ENCODE measurements at places on chromosomes 6 and 20.

- DNase-seq = no peak
Observed at GRCh38 chr6:120899932-120900331, 434.3 kb downstream of the TBC1D32 start.

DNA sequence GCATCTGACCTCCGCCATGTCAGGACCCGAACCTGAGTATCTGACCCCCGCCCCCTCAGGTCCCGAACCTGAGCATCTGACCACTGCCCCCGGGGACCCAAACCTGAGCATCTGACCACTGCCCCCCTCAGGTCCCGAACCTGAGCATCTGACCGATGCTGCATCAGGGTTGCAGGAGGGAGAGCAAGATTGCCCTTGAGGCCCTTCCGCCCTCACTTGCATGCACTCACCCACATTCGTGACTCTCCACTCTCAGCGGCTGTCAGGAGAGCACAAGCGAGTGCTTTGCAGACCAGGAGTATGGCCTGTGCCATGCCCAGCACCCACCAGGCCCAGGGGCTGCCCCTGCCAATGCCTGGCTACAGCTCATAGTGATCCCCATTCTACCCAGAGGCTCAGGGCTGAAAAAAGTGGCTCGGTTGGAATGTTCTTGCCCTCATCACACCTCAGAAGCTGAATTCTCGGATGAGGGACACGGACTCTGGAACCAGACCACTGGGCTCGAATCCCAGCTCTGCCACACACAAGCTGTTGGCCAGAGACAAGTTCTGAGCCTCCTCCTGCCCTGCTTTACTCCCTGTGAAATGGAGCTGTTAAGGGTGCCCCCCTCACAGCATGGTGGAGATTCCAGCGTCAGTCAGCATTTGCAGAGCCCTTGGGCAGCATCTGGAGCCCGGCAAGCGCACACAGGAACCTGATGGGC, 82.1 kb downstream of the DLL1 start:
- DNase-seq = no peak

DNA sequence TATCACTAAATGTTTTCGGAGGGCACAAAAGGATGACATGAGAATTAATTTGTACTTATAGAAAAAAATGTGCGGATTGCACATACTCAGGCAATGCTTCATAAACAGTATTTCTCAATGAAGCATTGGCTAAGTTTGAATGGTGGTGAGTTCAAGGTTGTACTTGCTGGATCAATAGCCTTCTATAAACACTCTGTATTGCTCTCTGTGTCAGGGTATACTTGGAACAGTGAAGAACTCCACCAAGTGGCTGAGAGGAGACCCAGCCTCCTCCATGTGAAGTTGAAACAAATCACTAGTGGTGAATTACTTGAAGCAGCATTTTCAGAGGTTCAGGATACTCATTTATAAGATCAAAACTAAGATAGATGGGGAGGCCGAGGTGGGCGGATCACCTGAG, 360.6 kb downstream of the RIMS1 start:
- DNase-seq = peak; percentile 7

- no peak for DNase-seq
Observed at GRCh38 chr6:106220485-106220884, 105.1 kb downstream of the ATG5 start.

DNA sequence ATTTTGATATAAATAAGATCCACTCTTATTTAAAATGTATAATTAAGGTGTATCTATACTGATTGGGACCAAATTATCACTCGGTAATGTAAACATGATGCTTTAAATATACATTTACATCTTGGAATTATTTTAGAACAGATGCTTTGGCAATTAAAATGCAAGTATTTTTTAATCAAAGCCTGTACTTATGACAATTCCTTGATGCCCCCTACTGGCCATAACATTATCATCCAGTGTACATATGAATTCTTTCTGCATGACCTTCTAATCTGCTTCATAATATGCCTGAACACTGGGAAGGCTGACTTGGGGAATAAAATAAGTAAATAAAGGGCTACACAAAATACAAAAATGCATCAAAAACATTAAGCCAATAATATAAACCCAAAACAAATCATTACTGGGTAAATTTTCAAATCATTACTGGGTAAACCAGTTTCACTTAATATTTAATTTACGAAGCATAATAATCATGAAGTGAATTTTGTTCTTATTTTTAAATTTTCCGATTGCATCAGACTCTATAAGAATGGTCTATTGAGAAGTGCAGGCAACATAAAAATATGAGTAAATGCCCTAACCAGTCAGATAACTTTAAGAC, 65.1 kb downstream of the CGA start:
- peak; percentile 59 for DNase-seq

GRCh38 chr6:132819405-132820161, 5.2 kb downstream of the RPS12 start:
- DNase-seq = peak; percentile 50

DNA sequence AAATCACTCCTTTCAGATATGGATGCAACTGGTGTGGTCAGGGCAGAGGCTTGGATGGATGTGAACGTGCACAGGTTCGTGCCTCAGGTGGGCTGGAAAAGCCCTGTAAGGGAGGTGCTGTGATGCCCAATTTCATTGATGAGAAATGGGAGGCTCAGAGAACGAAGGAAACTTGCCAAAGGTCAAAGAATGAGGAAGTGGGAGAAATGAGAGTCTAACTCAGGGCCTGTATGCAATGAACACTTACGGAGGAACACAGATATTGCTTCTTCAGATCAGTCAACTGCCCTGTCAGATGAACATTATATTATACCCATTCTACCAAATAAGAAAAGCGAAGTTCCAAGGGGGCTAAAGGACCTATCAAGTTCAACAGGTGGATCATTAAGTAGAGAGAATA, 134.7 kb downstream of the RCAN2 start:
- no peak for DNase-seq

- no peak for DNase-seq
Observed at GRCh38 chr20:10415013-10415650, 18.9 kb downstream of the MKKS start.

- DNase-seq = no peak
Observed at GRCh38 chr20:59633656-59634251, 29.4 kb downstream of the PHACTR3 start.

DNA sequence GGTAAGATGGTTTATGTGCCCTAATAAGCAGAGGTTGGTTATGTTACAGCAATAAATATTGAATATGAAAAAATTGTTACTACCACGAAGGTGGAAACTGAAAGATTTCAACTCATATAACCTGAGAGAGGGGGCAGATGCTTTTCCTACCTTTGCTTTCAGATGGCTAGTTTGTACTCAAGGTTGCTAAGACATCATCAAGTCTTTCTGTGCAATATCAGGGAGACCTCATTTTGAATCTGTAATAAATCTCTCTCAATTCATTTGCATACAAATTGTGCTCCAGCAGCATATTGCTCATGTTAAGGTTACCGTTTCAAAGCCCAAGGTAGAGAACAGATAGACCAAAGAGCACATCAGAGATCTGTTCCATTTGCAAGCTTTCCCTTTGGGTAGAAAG, 220.4 kb downstream of the KHDC1L start:
- DNase-seq = no peak

GRCh38 chr20:39829661-39830060, 859.4 kb downstream of the MAFB start:
- DNase-seq = peak; percentile 11

GRCh38 chr6:157990321-157991066, 8.8 kb downstream of the SYNJ2 start:
- peak; percentile 99 for DNase-seq

DNA sequence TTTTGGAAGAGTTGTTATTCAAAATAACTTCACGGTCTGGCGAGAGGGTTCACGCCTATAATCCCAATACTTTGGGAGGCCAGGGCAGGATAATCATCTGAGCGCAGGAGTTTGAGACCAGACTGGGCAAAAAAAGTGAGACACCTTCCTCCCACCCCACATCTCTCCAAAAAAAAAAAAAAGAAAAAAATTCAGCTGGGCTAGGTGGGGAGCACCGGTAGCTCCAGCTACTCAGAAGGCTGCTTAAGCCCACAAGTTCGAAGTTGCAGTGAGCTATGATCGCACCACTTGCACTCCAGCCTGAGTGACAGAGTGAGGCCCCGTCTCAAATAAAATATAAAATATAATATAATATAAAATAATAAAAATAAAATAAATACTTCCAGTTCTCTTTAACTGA, 10.4 kb downstream of the OR2B2 start:
- DNase-seq = peak; percentile 45

DNA sequence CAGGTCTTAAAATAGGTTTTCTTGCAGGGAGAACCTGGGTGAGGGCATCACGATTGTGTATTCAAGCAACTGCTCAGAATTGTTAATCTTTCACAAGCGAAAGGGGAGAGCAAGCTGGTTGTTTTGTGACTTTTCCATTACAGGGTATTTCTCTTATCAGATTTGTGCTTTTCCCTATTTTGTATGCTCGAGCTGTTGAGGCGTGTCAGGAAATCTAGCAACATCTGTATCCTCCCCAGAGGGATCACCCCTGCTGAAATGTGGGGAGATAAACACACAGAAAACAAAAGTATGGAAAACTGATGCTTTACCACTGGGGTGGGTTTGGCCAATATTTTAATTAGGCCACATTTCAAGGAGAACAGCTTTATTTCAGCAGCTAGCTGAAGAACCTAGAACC, 187.0 kb downstream of the DTNBP1 start:
- DNase-seq = no peak

DNA sequence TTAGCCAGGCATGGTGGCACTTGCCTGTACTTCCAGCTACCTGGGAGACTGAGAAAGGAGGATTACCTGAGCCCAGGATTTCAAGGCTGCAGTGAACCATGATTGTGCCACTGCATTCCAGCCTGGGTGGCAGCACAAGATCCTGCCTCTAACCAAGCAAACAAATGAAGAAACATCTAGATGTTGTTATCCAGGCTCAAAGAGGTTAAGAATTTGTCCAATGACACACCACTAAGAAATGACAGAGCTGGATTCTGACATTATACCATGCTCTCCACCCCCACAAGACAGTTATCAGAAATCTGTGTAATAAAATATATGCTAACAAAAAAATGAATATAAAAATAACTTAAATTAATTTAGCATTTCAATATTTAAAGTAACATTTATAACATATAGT, 925.5 kb upstream of the SLC35B3 start:
- no peak for DNase-seq

DNA sequence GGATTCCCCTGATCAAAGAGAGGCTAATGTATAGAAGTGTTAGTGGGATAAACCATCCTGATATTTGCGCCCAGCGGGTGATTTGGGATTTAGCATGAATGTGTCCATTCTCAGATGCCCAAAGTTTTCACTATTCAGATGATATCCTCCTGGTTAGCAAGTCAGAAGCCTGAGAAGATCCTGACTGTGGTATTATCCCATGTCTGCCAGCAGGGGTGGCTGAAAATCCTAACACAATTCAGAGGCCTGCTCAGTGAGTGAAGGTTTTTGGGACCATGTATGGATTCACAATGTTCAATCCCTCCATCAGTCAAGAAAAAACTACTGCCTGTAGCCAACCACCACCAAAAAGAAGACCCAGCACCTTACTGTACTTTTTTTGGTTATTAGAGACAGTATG, 34.1 kb upstream of the SPACA1 start:
- DNase-seq = no peak

GRCh38 chr6:165439928-165440554, 130.6 kb upstream of the C6orf118 start:
- DNase-seq = peak; percentile 60

GRCh38 chr6:89526563-89526869, 93.6 kb downstream of the ANKRD6 start:
- no peak for DNase-seq

- DNase-seq = no peak
Observed at GRCh38 chr6:2355150-2355549, 109.7 kb upstream of the GMDS start.

GRCh38 chr6:136030131-136030530, 178.6 kb downstream of the PDE7B start:
- DNase-seq = no peak

DNA sequence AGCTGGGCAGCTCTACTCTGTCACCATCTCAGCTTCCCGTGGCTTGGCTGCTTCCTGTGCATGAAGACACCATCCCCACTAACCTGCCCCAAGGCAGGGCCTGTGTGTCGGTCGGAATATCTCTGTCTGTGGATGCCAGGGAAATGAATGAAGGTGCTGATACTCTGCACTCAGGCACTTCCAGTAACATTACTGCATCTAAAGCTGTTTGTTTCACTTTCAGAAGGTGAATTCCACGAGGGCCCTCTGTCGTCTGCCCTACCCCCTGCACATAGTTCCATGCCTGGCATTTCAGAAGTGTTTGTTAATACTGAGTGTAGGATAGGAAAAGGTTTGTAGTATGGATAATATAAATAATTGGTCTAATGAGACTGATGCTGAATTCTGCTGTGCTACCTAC, 114.7 kb upstream of the GMDS start:
- no peak for DNase-seq

GRCh38 chr20:21100578-21101452, 5.3 kb downstream of the LINC00237 start:
- peak; percentile 86 for DNase-seq

DNA sequence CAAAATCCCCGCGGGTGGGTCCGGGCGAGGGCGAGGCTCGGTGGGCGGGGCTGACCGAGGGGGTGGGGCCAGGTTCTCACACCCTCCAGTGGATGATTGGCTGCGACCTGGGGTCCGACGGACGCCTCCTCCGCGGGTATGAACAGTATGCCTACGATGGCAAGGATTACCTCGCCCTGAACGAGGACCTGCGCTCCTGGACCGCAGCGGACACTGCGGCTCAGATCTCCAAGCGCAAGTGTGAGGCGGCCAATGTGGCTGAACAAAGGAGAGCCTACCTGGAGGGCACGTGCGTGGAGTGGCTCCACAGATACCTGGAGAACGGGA, 809 bp downstream of the HLA-G start:
- DNase-seq = no peak

- no peak for DNase-seq
Observed at GRCh38 chr6:91298543-91299145, 711.8 kb upstream of the MAP3K7 start.

GRCh38 chr6:20044883-20045282, 167.4 kb downstream of the MBOAT1 start:
- no peak for DNase-seq

- peak; percentile 70 for DNase-seq
Observed at GRCh38 chr20:45318948-45319347, 10.8 kb upstream of the MATN4 start.

DNA sequence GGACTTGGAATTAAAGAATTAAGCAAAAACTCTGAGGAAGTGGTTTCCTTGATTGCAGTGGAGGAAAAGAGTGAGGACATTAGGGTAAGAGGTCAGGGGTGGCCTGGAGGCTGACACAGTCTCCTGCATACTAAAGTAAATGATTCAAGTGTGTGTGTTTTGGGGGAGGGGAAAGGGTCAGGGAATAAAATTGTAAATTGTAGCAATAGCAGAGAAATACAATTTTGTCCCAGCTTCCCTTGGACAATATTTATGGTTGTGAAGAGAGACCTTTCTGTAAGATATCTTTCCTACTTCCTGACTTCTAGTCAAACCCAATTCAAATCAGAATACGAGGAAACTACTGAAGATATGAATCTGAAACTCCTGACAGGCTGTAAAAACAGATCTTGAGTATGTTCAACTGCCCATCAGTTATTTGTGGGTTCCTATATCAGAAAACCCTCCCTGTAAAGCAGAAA, 143.4 kb upstream of the HMGN3 start:
- DNase-seq = no peak

Measured in NB4 (cell line).